ENCODE measurements at places on chromosomes 5 and 9. TPM values are rescaled to one million over a fixed set of nuclear protein-coding genes. Genes with fewer than 3 reads are reported as not detected.

Gene IFNA2
- not detected for total RNA-seq

Gene BAAT
- not detected for total RNA-seq

- H3K4me3 ChIP-seq = no peak overlapping the region
- no peak for DNase-seq
- H3K27me3 ChIP-seq = no peaks in the 10 kb centered on the region
- H3K27ac ChIP-seq = no peak overlapping the region
Observed at GRCh38 chr9:133979273-133979920, 12.7 kb downstream of the VAV2 start.

- H3K4me1 ChIP-seq = no peaks in the 10 kb centered on the region
- H3K27ac ChIP-seq = no peak overlapping the region
- no peak overlapping the region for H3K4me3 ChIP-seq
- no peaks in the 10 kb centered on the region for H3K36me3 ChIP-seq
- H3K27me3 ChIP-seq = no peaks in the 10 kb centered on the region
- no peak for DNase-seq
Observed at GRCh38 chr9:99405359-99405758, 183.3 kb downstream of the SEC61B start.

DNA sequence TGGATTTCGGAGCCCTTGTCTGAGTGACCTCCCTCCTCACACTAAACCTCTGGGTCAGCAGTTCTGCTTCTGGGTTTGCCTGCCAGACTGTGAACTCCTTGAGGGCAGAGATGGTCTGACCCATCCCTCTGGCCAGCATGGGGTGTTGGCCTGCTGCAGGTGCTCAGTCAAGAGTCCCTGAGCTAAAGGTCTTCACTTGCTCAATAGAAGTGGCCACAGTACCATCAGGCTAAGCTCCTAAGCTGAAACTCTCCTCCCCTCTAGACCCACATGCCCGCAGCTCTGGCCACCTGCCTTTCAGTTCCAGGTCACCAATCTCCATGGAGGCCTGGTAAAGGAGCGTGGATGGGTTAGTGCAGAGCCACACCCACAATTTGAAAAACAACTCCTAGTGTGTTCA, 316.6 kb downstream of the SPOCK1 start:
- no peak for DNase-seq
- H3K4me1 ChIP-seq = no peaks in the 10 kb centered on the region
- H3K27ac ChIP-seq = no peak overlapping the region
- H3K4me3 ChIP-seq = no peak overlapping the region

GRCh38 chr5:167877924-167878323, 413.5 kb upstream of the WWC1 start:
- H3K4me3 ChIP-seq = no peak overlapping the region
- no peaks in the 10 kb centered on the region for H3K36me3 ChIP-seq
- DNase-seq = no peak
- no peaks in the 10 kb centered on the region for H3K27me3 ChIP-seq
- no peak overlapping the region for H3K27ac ChIP-seq

Gene SPARC
- 23.4 TPM for total RNA-seq

Measured in natural killer cell (primary cell).